ENCODE measurements at places on chromosomes 1 and 21. TPM values are rescaled to one million over a fixed set of nuclear protein-coding genes. Genes with fewer than 3 reads are reported as not detected.

ATP8B2 gene
- total RNA-seq = 142 TPM

S100A16 gene
- total RNA-seq = not detected

OR10K2 gene
- not detected for total RNA-seq

FTCD gene
- total RNA-seq = 0.18 TPM

GBP5 gene
- 234 TPM for total RNA-seq

BCL2L15 gene
- 1.6 TPM for total RNA-seq

GPR52 gene
- 1.6 TPM for total RNA-seq

ZBTB18 gene
- total RNA-seq = 9.6 TPM

UBL4B gene
- total RNA-seq = not detected

ASCL5 gene
- total RNA-seq = not detected

MTARC2 gene
- not detected for total RNA-seq

DNA sequence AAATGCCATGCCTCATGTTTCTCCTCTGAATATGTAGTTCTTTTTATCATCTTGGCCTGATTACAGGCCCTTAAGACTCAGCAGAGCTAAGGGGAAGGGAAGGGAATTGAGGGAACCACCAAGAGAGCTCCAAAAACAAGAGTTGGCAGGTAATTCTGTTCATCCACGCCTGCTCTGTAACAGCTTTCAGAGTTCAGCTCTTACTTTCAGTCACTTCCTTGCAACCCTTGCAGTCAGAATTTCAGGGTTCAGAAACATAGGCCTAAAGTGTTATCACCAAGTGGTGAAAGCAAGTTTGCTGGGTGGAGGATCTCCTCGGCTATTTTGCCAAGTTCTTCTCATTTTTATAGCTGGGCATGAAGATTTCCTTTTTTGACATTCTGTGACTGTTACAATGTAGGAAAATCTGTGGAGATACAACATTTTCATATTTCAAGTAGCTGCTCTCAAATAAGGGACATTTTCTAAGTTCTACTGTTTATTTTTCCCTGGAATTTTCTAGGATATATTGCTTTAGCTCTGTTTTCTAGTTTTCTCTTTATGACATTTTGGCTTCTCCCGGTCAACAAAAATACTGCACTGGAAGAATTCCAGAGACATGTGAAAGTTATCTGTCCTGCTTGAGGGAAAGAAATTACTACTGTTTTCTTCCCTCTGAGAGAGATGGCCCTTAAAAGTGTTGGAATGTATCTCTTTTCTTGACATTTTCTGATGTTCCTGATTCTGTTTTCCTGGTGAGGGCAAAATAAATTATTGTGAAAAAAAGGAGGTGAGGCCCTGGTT lies 251.8 kb upstream of the ST6GALNAC5 start:
- H3K27ac ChIP-seq = no peak overlapping the region
- H3K27me3 ChIP-seq = peaks cover 2% of the 10 kb centered on the region
- DNase-seq = no peak
- no peaks in the 10 kb centered on the region for H3K36me3 ChIP-seq

DNA sequence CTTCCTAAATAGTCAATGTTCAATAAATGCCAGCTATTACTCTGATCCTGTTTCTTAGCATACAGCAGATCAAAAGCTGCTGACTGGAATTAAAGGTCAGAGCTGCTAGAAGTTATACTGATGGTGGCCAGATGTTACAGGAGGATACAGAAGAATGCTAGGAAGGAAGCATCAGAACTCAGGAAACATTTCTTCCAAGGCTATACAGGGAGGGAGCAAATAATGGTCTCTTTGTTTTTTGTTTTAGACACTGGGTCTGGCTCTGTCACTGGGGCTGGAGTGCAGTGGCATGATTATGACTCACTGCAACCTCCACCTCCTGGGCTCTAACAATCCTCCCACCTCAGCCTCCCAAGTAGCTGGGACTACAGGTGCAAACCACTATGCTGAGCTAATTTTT lies 175.5 kb downstream of the RGS7 start:
- no peaks in the 10 kb centered on the region for H3K36me3 ChIP-seq
- no peaks in the 10 kb centered on the region for H3K27me3 ChIP-seq
- DNase-seq = no peak
- H3K4me1 ChIP-seq = no peaks in the 10 kb centered on the region
- H3K27ac ChIP-seq = no peak overlapping the region

DNA sequence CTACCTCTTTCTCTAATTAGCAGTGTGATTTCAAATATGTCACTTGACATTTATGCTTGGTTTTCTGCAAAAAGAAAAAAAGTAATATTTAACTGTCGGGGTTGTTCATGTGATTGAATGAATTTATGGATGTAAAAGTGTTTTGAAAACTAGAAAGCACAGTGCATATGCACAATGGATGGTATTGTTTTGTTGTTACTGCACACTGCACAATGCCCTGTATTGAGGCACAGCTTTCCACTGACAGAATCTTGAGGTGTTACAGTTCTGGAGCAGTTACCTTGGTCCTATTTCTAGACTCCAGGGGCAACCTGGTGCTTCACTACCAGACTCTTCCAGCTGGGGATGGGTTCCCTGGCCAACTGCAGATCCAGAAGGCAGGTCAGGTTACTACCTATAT lies 116.8 kb upstream of the L1TD1 start:
- H3K4me3 ChIP-seq = no peak overlapping the region
- H3K27ac ChIP-seq = no peak overlapping the region
- DNase-seq = no peak
- H3K27me3 ChIP-seq = no peaks in the 10 kb centered on the region
- no peaks in the 10 kb centered on the region for H3K4me1 ChIP-seq
- no peaks in the 10 kb centered on the region for H3K36me3 ChIP-seq

- no peaks in the 10 kb centered on the region for H3K4me1 ChIP-seq
- H3K27ac ChIP-seq = no peak overlapping the region
- no peaks in the 10 kb centered on the region for H3K27me3 ChIP-seq
- no peak for DNase-seq
- H3K4me3 ChIP-seq = no peak overlapping the region
- H3K36me3 ChIP-seq = no peaks in the 10 kb centered on the region
Measured at GRCh38 chr1:218969006-218969405, 204.7 kb upstream of the LYPLAL1 start.

- H3K4me3 ChIP-seq = no peak overlapping the region
- no peak overlapping the region for H3K27ac ChIP-seq
- no peaks in the 10 kb centered on the region for H3K4me1 ChIP-seq
- no peaks in the 10 kb centered on the region for H3K36me3 ChIP-seq
Measured at GRCh38 chr1:10717296-10718082, 79.0 kb downstream of the CASZ1 start.

- H3K4me1 ChIP-seq = no peaks in the 10 kb centered on the region
- H3K4me3 ChIP-seq = no peak overlapping the region
- H3K27ac ChIP-seq = no peak overlapping the region
- no peak for DNase-seq
- no peaks in the 10 kb centered on the region for H3K36me3 ChIP-seq
Measured at GRCh38 chr1:221159608-221160007, 280.4 kb downstream of the HLX start.

- peaks cover 18% of the 10 kb centered on the region for H3K4me1 ChIP-seq
- H3K36me3 ChIP-seq = no peaks in the 10 kb centered on the region
- DNase-seq = no peak
Measured at GRCh38 chr1:230540421-230541155, 101.7 kb upstream of the COG2 start.

GRCh38 chr1:212234431-212235395 lies 50.5 kb upstream of the PPP2R5A start:
- peak overlapping the region; percentile 56 for H3K27ac ChIP-seq
- H3K4me3 ChIP-seq = no peak overlapping the region
- peak; percentile 48 for DNase-seq
- H3K36me3 ChIP-seq = no peaks in the 10 kb centered on the region

- DNase-seq = no peak
- no peaks in the 10 kb centered on the region for H3K27me3 ChIP-seq
- H3K27ac ChIP-seq = no peak overlapping the region
- no peaks in the 10 kb centered on the region for H3K36me3 ChIP-seq
- no peak overlapping the region for H3K4me3 ChIP-seq
Measured at GRCh38 chr1:75954586-75954985, 22.4 kb upstream of the ASB17 start.

- H3K27ac ChIP-seq = no peak overlapping the region
- DNase-seq = no peak
- H3K36me3 ChIP-seq = no peaks in the 10 kb centered on the region
- no peak overlapping the region for H3K4me3 ChIP-seq
Measured at GRCh38 chr1:158067662-158068061, 74.2 kb downstream of the KIRREL1 start.

- H3K36me3 ChIP-seq = no peaks in the 10 kb centered on the region
- H3K4me3 ChIP-seq = no peak overlapping the region
- peak; percentile 33 for DNase-seq
- H3K4me1 ChIP-seq = no peaks in the 10 kb centered on the region
- no peak overlapping the region for H3K27ac ChIP-seq
- H3K27me3 ChIP-seq = peaks cover 1% of the 10 kb centered on the region
Measured at GRCh38 chr1:39919545-39919944, 17.8 kb upstream of the MYCL start.

DNA sequence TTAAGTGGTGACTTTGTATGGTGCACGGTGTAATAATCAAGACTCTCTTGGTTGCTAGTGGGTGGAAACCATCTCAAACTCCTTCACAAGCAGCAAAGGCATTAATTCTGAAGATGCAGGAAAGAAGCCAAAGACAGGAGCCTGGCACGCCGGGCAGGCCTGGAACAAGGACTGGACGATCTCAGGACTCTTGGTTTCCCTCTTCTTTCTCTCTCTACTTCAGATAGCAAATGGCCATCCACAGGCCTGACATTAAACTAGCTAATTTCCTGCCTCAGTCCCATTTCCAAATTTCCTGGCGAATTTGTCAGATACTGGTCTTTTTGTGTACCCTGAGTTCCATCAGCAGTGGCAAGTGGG lies 28.2 kb downstream of the STYXL2 start:
- peaks cover 6% of the 10 kb centered on the region for H3K27me3 ChIP-seq
- H3K27ac ChIP-seq = no peak overlapping the region
- H3K4me3 ChIP-seq = peak overlapping the region; percentile 73
- peaks cover 5% of the 10 kb centered on the region for H3K4me1 ChIP-seq
- H3K36me3 ChIP-seq = no peaks in the 10 kb centered on the region
- no peak for DNase-seq

- peak overlapping the region; percentile 6 for H3K4me3 ChIP-seq
- no peak for DNase-seq
- H3K36me3 ChIP-seq = peaks cover 11% of the 10 kb centered on the region
- no peaks in the 10 kb centered on the region for H3K27me3 ChIP-seq
Measured at GRCh38 chr1:59328353-59328752, 31.5 kb downstream of the FGGY start.

- no peak for DNase-seq
- H3K4me3 ChIP-seq = no peak overlapping the region
- no peak overlapping the region for H3K27ac ChIP-seq
- H3K4me1 ChIP-seq = no peaks in the 10 kb centered on the region
- H3K36me3 ChIP-seq = peaks cover 54% of the 10 kb centered on the region
Measured at GRCh38 chr1:173802961-173803360, 21.5 kb upstream of the DARS2 start.

GRCh38 chr1:34479731-34480130 lies 275.1 kb upstream of the GJB5 start:
- H3K4me3 ChIP-seq = no peak overlapping the region
- no peak for DNase-seq
- no peaks in the 10 kb centered on the region for H3K27me3 ChIP-seq
- H3K36me3 ChIP-seq = no peaks in the 10 kb centered on the region

DNA sequence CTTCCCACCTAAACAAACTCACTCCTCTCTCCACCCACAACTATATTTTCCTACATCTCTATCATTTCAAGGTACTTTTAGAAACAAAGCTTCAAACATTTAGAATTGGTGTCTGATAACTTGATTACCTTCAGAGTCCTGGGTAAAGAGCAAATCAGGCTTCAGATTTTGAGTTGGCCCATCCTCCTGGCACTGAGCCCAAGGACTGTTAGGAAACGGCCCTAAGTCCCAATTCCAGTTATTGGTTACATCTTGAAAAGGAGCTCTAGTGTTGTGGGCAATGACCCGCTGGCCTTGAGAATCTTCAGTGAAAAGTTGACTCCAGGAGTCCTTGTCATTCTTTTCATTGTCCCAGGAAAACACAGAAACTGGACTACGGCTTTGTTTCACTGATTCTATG lies 15.1 kb downstream of the MTFR1L start:
- no peaks in the 10 kb centered on the region for H3K27me3 ChIP-seq
- H3K36me3 ChIP-seq = peaks cover 42% of the 10 kb centered on the region
- no peak for DNase-seq

DNA sequence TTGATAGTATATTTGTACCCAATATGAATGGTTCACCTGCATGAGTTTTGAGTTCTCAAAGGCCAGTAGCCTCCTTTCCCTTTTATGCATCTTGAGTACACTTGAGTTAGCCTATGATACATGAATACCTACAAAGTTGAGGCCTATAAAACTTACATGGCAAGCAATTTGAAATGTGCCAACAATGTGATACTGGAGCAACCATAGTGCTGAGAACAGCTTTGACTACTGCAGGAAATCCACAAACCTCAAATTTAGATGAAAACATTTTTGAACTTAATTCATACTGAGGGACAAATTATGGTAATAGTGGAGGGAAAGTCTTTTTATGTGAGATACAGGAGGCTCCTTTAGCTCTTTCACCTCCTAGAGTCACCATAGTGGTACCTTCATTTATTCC lies 37.4 kb downstream of the LEPR start:
- no peak overlapping the region for H3K27ac ChIP-seq
- DNase-seq = no peak
- H3K36me3 ChIP-seq = peaks cover 3% of the 10 kb centered on the region
- no peak overlapping the region for H3K4me3 ChIP-seq

DNA sequence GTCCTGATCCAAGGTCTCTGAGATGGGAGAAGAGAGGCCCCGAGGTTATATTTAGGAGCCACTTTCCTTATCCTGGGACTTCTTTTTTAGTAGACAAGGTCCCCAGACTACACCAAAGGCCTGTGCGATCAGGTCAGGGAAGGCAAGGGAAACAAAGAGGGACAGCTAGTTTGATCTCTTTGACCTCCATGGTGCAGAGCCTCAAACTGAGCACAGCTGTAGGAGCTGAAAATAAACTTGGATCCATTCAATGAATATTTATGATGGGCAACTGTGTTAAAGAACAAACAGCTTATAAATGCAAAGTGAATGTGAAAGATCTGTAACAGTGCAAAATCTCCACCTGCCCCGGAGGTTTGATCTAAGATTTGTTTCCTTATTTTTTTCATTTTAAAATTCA lies 256.6 kb downstream of the DYRK1A start:
- peaks cover 20% of the 10 kb centered on the region for H3K27me3 ChIP-seq
- H3K36me3 ChIP-seq = no peaks in the 10 kb centered on the region
- no peak overlapping the region for H3K27ac ChIP-seq

- H3K36me3 ChIP-seq = no peaks in the 10 kb centered on the region
- no peaks in the 10 kb centered on the region for H3K4me1 ChIP-seq
- H3K27me3 ChIP-seq = peaks cover 2% of the 10 kb centered on the region
- H3K27ac ChIP-seq = no peak overlapping the region
- no peak overlapping the region for H3K4me3 ChIP-seq
Measured at GRCh38 chr1:241451956-241452355, 67.6 kb downstream of the FH start.

- H3K36me3 ChIP-seq = peaks cover 7% of the 10 kb centered on the region
- peaks cover 4% of the 10 kb centered on the region for H3K4me1 ChIP-seq
- H3K4me3 ChIP-seq = no peak overlapping the region
- no peaks in the 10 kb centered on the region for H3K27me3 ChIP-seq
- no peak for DNase-seq
Measured at GRCh38 chr1:169217636-169218035, 111.1 kb downstream of the ATP1B1 start.

Measured in activated CD4-positive, alpha-beta memory T cell treated with anti-CD3 and anti-CD28 coated beads, Interleukin-2, amount 10 ng/mL, durations not matched to agents 7 days and 5 days (primary cell).